MG63 (cell line): ENCODE measurements at places on chromosomes 5 and 9.

GRCh38 chr5:18305288-18305924 lies 671.1 kb downstream of the TAF11L14 start:
- DNase-seq: no peak

DNA sequence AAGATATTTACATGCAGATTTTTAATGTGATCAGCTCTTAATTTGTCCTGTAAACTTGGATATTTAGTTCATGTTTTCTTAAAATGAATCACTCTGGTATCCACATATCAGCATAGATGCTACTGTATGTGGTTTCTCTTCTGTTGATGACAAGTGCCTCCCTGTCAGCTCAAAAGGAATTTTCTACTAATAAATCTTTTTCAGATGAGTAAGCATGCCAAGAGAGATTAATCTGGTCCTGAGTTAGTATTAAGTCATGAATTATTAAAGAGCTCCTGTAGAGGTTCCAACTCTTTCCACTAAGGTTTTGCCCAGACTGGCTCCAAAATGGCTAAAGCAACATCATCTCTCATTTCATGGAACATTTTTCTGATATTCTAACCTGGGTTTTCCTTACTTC lies 129.2 kb downstream of the GOLPH3 start:
- peak; percentile 18 for DNase-seq

DNA sequence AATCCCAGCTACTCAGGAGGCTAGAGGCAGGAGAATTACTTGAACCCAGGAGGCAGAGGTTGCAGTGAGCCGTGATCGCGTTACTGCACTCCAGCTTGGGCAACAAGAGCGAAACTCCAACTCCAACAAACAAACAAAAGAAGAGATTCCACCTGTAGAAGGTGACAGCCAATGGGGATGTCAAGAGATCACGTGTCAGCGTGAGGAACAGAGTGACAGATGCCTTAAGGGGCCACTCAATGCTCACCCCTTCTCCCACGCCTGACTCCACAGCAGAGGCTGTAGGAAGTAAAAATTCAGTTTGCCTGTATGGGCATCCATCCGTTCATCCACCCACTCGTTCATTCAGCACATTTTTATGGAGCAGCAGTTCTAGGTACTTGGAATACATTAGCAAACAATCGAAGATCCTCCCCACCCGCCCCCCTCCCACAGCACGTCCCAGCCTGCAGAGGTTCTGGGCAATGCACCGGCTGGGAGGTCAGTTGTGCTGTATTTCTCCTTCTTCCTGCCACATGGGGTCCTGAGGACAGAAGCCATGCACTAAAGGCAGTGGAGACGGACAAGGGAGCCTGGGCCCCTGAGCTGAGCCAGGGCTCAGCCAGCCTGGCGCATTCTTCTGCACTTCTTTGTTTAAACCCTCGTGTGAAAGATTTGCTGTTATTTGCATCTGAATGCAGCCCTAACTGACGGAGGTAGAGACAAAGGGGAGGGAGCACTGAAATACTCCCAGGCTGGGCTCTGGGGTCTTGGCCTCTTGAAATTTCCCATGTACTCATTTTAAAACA lies 11.3 kb upstream of the RNF130 start:
- DNase-seq: no peak

- no peak for DNase-seq
Observed at GRCh38 chr9:77909306-77909705, 122.3 kb downstream of the GNAQ start.

DNA sequence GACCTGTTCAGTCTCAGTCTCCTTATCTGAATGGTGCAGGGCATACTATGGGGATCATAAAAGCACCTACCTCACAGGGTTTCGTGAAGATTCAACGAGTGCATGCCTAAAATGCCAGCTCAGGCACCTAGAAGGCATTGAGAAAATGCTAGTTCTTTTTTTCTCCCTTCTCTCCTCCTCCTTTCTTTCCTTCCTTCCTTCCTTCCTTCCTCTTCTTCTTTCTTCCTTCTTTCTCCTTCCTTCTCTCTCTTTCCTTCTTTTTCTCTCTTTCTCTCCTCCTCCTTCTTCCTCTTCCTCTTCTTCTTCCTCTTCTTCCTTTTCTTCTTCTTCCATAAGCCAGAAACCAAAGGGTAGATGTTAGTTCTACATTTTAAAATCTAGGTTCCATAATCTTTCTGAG lies 12.3 kb upstream of the RAB14 start:
- no peak for DNase-seq

DNA sequence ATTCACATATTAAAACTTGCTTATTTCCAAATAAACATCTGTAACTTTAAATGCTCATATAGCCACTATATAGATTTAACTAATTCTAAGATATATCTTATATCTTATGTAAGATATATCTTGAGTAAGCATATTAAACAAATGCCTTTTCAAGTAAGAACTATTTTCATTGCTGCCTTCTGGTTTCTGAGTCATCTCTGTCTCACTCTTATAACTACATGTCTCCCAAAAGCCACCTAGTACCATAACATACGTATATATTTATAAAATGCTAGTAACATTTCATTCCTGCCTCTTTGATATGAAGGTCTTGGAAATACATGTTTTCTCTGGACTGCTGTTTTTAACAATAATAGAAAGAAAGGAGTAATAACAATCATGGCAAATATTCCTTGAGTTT lies 429.5 kb downstream of the DTWD2 start:
- DNase-seq: no peak

DNA sequence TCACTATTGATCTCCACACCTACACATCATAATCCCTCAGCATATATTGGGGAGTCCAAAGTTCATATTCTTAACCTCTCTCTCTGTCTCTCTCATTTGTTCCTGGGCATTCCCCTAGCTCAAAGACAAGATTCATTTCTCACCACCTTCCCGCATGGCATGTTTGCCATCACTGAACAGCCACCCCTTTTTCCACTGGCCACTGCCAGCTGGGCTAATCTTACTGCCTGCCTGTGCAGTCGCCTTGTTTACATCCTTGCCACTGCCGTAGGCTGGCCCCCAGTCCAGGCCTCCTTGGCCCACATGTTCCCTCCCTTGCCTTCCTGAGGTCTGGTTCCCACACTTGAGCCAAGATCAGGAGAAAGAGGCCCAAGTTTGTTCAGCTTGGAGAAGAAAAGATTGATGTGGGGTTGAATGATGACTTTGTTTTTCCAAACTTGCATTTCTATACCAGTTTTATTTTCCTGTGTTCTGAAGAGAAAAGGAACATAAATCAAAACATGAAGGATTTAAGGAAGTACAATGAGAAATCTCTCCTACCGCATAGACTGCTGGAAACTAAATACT lies 80.2 kb downstream of the PLAC8L1 start:
- no peak for DNase-seq

GRCh38 chr5:88093765-88094164 lies 174.9 kb downstream of the TMEM161B start:
- DNase-seq: no peak

DNA sequence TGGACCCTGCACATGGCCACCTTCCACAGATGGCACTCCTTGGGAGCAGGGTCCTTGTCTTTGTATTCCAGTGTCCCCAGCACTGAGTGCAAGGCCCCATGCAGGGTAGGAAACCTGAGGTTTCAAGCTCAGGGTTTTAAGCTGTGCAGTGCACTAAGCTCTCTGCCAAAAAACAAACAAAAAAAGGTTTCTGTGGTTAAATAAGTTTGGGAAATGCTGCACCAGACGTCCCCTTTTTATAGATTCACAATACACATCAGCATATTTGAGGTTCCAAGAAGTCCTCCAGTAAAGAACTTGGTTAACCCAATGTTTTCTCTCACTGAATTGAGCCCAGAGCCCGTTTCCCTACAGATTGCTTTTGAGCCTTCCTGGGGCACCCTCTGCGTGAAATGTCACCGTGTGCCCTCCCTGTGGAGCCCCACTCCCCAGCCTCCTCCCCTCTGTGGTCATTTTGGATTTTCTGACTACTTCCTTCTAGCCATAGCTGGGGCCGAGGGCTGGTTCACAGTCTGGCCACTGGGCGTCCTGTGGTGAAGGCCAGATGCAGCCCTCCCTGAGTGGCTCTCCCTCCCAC lies 17.1 kb downstream of the DELE1 start:
- DNase-seq: peak; percentile 89

GRCh38 chr5:173327084-173327947 lies 898 bp downstream of the STC2 start:
- DNase-seq: peak; percentile 73

- DNase-seq: no peak
Observed at GRCh38 chr9:70701163-70701562, 286.7 kb upstream of the KLF9 start.

GRCh38 chr9:111095441-111095840 lies 57.2 kb upstream of the LPAR1 start:
- no peak for DNase-seq

DNA sequence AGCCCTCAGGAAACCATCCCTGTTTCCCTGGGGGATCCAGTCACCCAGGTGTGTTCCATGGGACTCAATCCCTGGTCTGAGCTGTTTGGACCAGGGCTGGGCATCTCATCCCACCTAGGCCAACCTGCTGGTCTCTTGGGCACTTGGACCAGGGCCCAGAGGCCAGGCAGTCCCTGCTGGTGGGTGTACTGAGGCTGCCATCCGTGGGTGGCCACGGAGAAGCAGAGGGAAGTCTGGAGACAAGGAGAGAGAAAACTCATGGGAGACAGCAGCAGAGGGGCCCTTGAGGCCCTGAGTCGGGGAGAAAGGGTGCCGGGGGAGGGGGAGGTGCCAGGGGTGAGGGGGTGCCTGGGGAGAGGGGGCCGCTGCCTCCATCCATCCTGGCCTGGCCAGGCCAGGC lies 247.8 kb downstream of the PBX3 start:
- no peak for DNase-seq

DNA sequence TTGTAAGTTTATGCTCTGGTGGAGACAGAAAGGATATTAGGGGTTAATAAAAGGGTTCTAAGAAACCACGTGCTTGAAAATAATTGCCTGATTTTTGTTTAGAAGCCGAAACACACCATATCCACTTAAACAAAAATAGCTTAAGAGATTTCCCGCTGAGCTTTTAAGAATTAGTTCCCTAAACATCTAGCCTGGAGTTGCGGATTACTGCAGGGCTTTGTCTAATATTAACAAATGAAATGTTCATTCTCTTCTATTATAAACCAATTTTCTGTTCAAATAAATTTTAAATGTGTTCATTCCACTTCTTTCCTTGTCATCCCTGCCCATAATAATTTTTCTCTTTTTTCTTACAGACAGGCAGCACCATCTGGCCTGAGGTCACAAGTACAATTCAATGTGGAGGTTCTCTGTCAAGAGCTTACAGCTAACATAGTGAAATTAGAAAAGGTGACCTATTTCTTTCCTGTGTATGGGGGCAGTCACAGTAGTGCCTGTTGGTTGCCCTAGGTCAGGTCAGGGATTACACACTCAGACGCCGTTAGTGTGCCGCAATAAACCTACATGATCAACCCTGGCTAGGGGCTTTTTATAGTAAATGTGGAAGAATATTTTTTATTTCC lies 65.3 kb downstream of the GRAMD2B start:
- DNase-seq: no peak

DNA sequence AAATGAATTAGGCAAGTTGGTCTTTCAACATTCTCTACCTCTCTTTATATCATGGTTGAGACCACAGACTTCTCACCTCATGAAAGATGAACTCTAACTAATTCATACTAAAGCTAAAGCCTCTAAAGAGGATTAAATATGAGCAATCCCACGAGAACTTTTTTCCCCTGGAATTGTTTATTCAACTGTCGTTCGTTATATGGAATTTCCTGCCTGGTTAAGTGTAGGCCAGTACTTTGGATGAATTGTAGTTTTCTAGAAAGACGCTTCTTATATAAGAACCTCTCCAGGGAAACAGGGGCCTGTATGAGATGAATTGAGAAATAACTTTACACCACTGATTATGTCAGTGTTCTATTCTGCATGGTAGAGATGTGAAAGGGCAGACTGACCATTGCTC lies 42.9 kb downstream of the PDCD1LG2 start:
- DNase-seq: no peak

GRCh38 chr5:79713727-79714126 lies 24.1 kb downstream of the CMYA5 start:
- DNase-seq: no peak
